Keratinocyte (primary cell): ENCODE measurements at places on chromosomes 1 and 21. TPM values are rescaled to one million over a fixed set of nuclear protein-coding genes. Genes with fewer than 3 reads are reported as not detected.

DNA sequence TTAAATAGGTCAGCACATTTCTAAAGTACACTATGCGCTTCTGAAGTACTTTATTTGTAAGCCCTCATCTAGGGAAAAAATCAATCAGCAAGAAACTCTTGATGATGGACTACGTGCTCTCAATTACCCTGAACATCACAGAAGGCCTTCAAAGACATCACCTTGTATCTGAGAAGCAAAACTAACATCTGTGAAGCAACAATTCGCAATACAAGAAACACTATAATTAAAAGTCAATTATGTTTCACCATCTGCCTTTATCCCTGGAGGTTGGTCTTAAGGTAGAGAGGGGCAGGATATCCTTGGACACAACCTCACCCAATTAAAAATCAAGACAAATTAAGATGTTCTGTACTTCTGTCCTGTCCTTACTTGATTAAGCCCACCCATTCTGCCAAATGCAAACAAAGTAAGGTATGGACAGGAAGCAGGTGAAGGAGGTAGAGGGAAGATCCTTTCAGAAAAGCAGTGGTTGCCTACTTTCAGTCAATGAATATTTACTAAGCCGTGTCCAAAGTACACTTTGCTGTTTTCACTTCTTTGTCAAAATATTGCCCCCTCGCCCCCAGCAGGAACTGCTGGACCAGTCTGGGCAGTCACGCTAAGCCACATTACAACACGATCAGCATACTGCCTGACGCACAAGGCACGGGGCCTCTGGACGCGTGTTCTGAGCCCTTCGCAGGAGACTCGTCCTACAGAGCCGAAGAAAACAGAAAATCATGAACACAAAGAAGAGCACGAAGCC, 887 bp downstream of the SLC19A2 start:
- no peak for DNase-seq
- H3K36me3 ChIP-seq = no peaks in the 10 kb centered on the region
- H3K4me1 ChIP-seq = peaks cover 28% of the 10 kb centered on the region
- H3K27me3 ChIP-seq = no peaks in the 10 kb centered on the region

GRCh38 chr1:207259391-207259790, 62.1 kb upstream of the CD55 start:
- no peaks in the 10 kb centered on the region for H3K36me3 ChIP-seq
- no peaks in the 10 kb centered on the region for H3K27me3 ChIP-seq
- H3K4me3 ChIP-seq = no peak overlapping the region
- no peak overlapping the region for H3K27ac ChIP-seq
- peaks cover 6% of the 10 kb centered on the region for H3K4me1 ChIP-seq

GRCh38 chr1:98417820-98418219, 243.7 kb upstream of the SNX7 start:
- no peaks in the 10 kb centered on the region for H3K27me3 ChIP-seq
- H3K36me3 ChIP-seq = no peaks in the 10 kb centered on the region
- no peak for DNase-seq
- no peak overlapping the region for H3K27ac ChIP-seq
- no peak overlapping the region for H3K4me3 ChIP-seq

GRCh38 chr1:4084048-4084431, 184.0 kb upstream of the C1orf174 start:
- H3K36me3 ChIP-seq = no peaks in the 10 kb centered on the region
- no peaks in the 10 kb centered on the region for H3K27me3 ChIP-seq
- DNase-seq = no peak
- H3K27ac ChIP-seq = no peak overlapping the region
- H3K4me3 ChIP-seq = no peak overlapping the region

DNA sequence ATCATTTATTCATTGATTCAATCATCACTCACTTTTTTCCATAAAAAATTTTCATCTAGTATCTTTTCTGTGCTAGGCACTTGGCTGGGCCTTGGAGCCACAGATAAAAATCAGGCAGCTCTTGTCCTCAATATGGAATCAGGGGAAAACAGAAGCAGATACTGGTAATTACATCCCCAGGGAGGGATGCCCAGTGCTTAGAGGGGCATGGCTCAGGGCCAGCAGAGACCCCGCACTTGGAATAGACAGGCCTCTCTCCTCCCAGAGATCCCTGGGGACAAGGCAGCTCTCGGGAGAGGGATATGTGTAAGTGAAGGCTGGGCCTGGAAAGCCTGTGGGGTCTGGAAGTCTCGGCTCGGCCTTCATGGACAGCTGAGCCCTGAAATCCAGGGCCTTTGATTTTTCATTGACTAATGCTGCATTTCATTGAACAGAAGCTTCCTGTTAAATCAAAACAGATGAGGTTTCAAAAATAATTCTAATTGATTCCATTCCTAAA, 180.4 kb downstream of the FOXD2 start:
- H3K36me3 ChIP-seq = no peaks in the 10 kb centered on the region
- DNase-seq = no peak
- no peaks in the 10 kb centered on the region for H3K4me1 ChIP-seq
- H3K4me3 ChIP-seq = no peak overlapping the region
- H3K27ac ChIP-seq = no peak overlapping the region

DNA sequence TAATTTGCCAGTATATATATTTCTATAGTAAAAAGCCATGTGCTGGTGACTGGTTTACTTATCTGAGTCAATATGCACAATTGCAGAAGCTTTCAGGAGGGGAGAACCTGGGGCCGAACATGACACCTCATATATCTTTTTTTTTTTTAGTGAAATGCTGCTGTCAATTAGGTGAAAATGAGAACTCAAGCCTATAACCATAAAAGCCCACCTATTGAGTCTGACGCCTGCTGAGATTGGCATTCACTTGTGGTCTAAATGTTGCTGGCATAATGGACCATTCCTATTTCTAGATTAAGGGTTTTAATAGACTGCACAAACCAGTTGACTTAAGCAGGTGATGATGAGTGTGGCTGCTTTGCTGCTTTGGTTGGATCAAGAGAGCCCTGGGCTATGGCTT, 10.8 kb downstream of the NTMT2 start:
- no peak for DNase-seq
- H3K4me1 ChIP-seq = no peaks in the 10 kb centered on the region
- H3K36me3 ChIP-seq = no peaks in the 10 kb centered on the region
- no peak overlapping the region for H3K27ac ChIP-seq
- no peak overlapping the region for H3K4me3 ChIP-seq

- DNase-seq = no peak
- H3K27me3 ChIP-seq = peaks cover 54% of the 10 kb centered on the region
- H3K4me3 ChIP-seq = no peak overlapping the region
- no peak overlapping the region for H3K27ac ChIP-seq
- H3K4me1 ChIP-seq = peaks cover 3% of the 10 kb centered on the region
Measured at GRCh38 chr1:235648407-235648907, 1.1 kb downstream of the GNG4 start.

DNA sequence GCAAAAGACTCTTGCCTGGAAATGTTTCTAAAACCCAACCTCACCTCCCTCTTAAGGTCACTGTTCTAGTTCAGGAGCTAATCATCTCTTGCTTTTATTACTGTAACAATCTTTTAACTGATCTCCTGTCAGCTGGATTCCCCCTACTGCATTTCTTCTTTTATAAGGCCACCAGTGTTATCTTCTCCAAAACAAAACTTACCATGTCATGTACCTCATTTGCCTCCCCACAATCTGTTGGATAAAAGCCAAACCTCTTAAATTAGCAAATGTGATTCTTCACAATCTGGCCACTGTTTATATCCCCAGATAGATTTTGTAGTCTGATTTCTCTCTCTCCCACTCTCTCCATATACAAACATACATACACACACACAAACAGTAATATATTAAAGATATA, 143.3 kb downstream of the DENND1B start:
- no peaks in the 10 kb centered on the region for H3K27me3 ChIP-seq
- DNase-seq = no peak
- peaks cover 2% of the 10 kb centered on the region for H3K36me3 ChIP-seq
- H3K27ac ChIP-seq = no peak overlapping the region
- H3K4me1 ChIP-seq = no peaks in the 10 kb centered on the region

GRCh38 chr1:41917076-41917475, 1.6 kb downstream of the HIVEP3 start:
- no peaks in the 10 kb centered on the region for H3K27me3 ChIP-seq
- no peaks in the 10 kb centered on the region for H3K36me3 ChIP-seq
- no peak overlapping the region for H3K4me3 ChIP-seq
- no peak for DNase-seq
- peaks cover 26% of the 10 kb centered on the region for H3K4me1 ChIP-seq

GRCh38 chr21:42063191-42063570, 7.9 kb upstream of the UMODL1 start:
- no peak overlapping the region for H3K4me3 ChIP-seq
- peaks cover 32% of the 10 kb centered on the region for H3K4me1 ChIP-seq
- no peak for DNase-seq
- H3K36me3 ChIP-seq = no peaks in the 10 kb centered on the region
- H3K27me3 ChIP-seq = no peaks in the 10 kb centered on the region

DNA sequence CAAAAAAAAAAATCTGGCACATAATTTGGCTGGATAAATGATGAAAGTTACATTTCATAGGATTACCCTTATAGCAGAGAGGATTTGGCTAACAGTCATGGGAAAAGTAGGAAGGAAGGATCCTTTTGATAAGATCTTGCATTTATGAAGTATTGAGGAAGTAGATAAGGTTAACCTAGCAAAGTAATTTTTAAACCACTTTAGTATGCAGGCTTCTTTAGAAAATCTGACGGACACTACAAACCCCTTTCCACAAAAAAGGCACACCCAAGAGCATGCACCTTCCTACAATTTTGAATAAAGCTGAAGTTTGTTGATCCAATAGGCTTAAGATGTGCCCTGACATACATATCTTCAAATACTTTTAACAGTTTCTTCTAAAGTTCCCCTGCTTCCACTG, 275.2 kb downstream of the GRIK1 start:
- no peak overlapping the region for H3K4me3 ChIP-seq
- no peak overlapping the region for H3K27ac ChIP-seq
- H3K27me3 ChIP-seq = no peaks in the 10 kb centered on the region

- H3K27me3 ChIP-seq = no peaks in the 10 kb centered on the region
- H3K36me3 ChIP-seq = no peaks in the 10 kb centered on the region
- peaks cover 31% of the 10 kb centered on the region for H3K4me1 ChIP-seq
- no peak for DNase-seq
Measured at GRCh38 chr1:151839457-151840403, at the start of gene C2CD4D. Gene C2CD4D (minus strand): TSS chr1:151839820. CDS start chr1:151838989, 831 bp downstream.

DNA sequence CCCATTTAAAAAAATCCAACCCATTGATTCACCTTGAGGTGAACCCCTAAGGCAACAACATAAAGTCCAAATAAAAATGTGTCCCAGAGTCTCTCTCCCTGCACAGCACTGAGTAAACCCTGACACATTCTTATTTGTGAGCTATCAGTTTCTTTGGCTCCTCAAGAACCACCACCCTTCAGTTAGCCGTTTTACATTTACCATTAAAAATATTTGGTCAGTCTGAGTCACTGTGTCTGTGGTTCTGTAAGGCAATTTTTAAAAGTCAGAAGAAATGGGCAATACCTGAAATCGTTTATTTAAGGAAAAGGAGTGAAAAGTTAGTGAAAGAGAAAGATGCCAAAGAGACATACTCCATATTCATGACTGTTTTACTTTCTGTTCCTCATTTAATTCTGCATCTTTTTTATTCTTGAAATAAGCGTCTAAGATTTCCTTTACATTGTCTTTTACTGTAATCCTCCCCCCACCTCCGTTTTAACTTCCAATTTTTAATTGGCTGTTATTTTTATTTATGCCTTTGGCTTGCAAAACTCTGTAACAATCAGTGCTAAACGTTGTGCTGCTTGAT, 91.7 kb upstream of the IVNS1ABP start:
- no peaks in the 10 kb centered on the region for H3K27me3 ChIP-seq
- no peak overlapping the region for H3K27ac ChIP-seq
- no peak for DNase-seq
- H3K4me3 ChIP-seq = no peak overlapping the region
- H3K4me1 ChIP-seq = peaks cover 38% of the 10 kb centered on the region

DNA sequence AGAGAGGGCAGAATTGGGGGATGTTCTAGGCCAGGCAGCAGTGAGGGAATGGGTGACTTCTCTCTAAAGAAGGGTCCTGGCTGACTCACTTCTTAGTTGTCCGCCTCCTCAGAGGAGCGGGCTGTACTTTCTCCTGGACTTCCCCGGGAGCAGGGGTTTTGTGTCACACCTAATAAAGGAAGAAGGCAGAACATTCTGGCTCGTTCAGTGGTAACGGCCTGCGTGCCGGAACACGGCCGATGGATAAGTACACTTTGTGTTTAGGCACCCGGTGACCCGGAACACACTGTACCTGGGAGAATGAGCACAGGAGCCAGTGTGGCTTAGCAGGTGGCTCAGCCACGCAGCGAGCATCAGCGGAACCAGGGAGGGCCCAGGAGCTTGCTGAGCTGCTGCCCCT, 84.7 kb downstream of the FBXO2 start:
- no peak overlapping the region for H3K27ac ChIP-seq
- H3K36me3 ChIP-seq = no peaks in the 10 kb centered on the region
- no peak overlapping the region for H3K4me3 ChIP-seq

DNA sequence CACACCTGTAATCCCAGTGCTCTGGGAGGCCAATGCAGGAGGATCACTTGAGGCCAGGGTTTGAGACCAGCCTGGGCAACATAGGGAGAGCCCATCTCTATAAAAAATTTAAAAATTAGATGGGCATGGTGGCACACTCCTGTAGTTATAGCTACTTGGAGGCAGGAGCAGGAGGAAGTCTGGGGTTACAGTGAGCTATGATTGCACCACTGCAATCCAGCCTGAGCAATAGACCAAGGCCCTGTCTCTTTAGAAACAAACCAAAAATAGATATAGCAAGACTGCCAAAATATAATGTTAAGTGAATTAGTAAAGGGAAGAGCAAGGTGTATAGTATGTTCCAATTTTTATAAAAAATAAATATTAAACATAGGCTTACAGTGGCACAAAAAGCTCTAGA, 28.8 kb downstream of the PLEKHO1 start:
- no peak for DNase-seq
- no peak overlapping the region for H3K27ac ChIP-seq
- H3K4me3 ChIP-seq = no peak overlapping the region
- no peaks in the 10 kb centered on the region for H3K4me1 ChIP-seq
- H3K27me3 ChIP-seq = no peaks in the 10 kb centered on the region

GRCh38 chr1:72129869-72130268, 152.5 kb downstream of the NEGR1 start:
- H3K4me3 ChIP-seq = no peak overlapping the region
- H3K36me3 ChIP-seq = no peaks in the 10 kb centered on the region

PTGFR gene
- polyA plus RNA-seq = not detected in 3 replicates

TRIM67 gene
- polyA plus RNA-seq = not detected in 3 replicates

IFI44 gene
- 48.5 to 97.0 TPM (median 77.9 TPM) in 3 replicates for polyA plus RNA-seq

RHD gene
- polyA plus RNA-seq = not detected in 3 replicates

ILDR2 gene
- not detected in 3 replicates for polyA plus RNA-seq

LEMD1 gene
- 0.91 to 3.4 TPM (median 1.9 TPM) in 3 replicates for polyA plus RNA-seq

PRR9 gene
- polyA plus RNA-seq = 2.6 to 6.6 TPM (median 2.8 TPM) in 3 replicates

CEP170 gene
- polyA plus RNA-seq = 30.6 to 40.5 TPM (median 36.5 TPM) in 3 replicates

SMYD3 gene
- 23.0 to 31.0 TPM (median 29.3 TPM) in 3 replicates for polyA plus RNA-seq
